Hippocampal formation (tissue), 2 donors: ENCODE measurements at places on chromosomes 13 and 19.
A peak's percentile ranks its signal among the peaks of the same experiment; 100 is the strongest.

DNA sequence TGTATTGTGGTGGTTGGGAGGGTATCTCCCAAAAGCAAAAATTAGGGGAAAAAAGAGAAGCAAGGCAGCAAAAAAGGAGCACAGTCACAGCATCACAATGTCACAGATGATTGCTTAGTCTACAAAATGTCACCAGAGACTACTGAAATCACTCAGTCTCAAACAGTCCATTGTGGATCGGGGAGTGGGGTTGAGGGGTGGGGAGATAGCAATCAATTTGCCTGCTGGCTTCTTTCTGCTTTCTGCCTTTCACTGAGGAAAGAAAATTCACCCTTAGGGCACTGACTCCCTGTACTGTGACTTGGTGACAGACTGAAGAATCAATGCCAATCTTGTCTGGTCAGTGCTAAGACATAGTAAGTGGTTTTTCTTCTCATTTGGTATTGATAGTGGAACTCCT lies 2127.1 kb upstream of the PCDH20 start:
- DNase-seq: no peak

GRCh38 chr19:8455018-8455417 lies 10.2 kb downstream of the HNRNPM start:
- DNase-seq: no peak

- no peak for DNase-seq
Observed at GRCh38 chr13:35599384-35599783, 122.9 kb upstream of the MAB21L1 start.

- DNase-seq: no peak
Observed at GRCh38 chr19:18999016-18999758, 34.1 kb downstream of the SUGP2 start.

DNA sequence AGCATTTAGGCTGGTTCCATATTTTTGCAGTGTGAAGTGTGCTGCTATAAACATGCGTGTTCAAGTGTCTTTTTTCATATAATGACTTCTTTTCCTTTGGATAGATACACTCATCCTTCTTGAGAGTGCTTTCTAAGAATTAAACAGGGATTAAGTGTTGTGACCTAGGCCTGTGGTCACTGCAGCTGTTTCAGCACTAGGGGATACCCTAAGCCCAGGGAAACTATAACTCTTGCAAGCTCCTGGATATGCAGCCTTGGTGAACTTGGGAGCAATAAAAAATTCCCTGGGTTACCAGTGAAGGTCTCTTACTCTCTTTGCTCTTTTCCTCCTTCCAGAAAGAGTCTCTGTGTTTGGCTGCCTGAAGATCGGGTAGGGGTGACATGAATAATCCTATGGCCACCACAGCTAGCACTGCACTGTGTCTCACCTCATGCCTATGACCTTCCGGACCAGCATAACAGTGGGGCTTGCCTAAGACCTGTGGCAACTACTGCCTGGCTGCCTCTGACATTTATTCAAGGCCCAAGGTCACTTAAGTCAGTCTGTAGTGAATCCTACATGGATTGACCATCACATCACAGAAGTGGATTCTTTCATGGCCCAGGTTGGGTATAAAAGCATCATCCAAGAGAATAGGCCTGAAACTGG lies 799.7 kb downstream of the DACH1 start:
- DNase-seq: no peak

DNA sequence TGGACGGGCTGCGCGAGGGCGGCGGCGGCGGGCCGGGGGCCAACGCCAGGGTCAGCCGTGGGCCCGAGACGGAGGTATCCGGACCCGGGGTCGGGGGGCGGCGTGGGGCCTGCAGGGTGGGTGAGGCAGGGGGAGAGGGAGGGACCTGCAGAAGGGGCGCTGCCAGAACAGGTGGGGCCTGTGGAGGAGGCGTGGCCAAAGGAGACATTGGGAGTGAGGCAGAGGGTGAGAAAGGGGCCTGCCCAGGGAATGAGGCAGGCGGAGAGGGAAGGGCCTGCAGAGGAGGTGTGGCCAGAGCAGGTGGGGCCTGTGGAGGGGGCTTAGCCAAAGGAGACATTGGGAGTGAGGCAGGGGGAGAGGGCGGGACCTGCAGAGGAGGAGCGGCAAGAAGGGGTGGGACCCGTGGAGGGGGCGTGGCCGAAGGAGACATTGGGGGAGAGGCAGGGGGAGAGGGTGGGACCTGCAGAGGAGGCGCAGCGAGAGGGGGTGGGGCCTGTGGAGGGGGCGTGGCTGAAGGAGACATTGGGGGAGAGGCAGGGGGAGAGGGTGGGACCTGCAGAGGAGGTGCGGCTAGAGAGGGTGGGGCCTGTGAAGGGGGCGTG lies 4.2 kb downstream of the PRR36 start:
- peak; percentile 19 for DNase-seq

- DNase-seq: no peak
Observed at GRCh38 chr19:16524991-16525734, 17.1 kb downstream of the CHERP start.

GRCh38 chr13:36297366-36298338 lies at the start of gene CCDC169:
Gene CCDC169, minus strand, starts transcription at chr13:36297814. Its CDS starts 95 bp downstream, at chr13:36297719.
- DNase-seq: peak; percentile 52

DNA sequence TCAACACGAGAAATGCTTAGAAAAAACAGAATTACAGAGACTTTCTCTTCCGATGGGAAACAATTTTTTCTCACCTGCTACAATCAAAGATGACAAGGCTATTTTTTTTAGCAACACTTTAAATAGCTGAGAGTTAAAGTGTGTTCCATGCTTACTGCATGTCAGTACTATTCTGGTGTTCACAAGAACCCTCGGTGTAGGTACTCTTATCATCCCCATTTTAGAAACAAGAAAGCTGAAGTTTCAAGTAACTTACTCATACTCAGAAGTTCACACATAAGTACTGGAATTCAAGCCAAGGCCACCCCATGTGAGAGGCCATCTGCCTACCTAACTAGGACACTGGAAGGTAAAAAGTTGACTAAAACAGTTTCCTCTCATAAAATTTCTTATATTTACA lies 9.0 kb upstream of the TNFRSF19 start:
- no peak for DNase-seq

DNA sequence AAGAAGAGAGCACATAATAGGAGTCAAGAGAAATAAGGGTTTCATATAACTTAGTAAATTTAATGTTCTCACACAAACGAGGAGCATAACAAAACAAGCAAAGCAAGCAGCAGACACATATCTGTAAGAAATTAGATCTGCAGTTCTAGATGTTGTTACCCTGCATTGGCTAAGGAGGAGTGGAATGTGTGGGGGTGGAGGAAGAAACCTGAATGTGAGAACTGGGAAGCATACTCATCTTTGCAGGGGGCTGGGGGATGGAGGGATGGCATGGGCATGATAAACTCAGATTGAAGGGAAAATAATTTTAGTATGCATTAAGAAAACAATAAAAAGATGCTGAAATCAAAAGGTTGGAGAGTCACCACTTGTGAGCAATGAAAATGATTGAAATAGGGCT lies 255.0 kb downstream of the LIG4 start:
- no peak for DNase-seq

DNA sequence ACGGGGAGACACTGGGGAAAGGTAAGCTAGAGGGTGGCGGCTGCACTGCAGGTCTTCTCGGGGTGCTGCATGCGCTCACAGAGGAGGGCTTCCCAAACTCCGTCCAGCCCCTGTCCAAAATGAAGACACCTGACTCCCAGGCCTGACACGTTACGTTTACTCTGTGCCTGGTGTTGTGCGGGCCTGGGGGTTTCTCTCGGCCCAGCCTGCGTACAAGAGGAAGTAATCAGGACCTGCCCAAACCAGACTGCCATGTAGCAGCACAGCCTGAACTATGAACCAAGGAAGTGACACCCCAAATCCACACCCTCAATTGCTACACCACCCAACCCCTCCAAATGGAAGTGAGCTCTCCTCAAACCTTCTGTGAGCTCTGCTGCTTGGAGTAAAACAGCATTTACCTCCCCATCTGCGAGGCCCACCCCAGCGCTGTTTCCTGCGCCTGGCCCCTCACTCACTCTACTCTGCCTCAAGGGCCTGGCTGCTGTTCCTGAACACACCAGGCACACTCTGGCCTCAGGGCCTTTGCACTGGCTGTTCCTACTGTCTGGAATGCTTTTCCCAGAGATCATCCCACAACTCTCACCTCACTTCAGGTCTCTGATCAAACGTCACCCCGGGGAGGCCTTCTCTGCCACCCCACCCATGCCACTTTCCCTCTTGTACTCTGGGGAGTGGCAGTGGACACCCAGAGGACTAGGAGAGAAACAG lies 3.0 kb downstream of the HSPBP1 start:
- no peak for DNase-seq

GRCh38 chr19:58379246-58379645 lies 1.6 kb downstream of the ZNF837 start:
- DNase-seq: no peak

DNA sequence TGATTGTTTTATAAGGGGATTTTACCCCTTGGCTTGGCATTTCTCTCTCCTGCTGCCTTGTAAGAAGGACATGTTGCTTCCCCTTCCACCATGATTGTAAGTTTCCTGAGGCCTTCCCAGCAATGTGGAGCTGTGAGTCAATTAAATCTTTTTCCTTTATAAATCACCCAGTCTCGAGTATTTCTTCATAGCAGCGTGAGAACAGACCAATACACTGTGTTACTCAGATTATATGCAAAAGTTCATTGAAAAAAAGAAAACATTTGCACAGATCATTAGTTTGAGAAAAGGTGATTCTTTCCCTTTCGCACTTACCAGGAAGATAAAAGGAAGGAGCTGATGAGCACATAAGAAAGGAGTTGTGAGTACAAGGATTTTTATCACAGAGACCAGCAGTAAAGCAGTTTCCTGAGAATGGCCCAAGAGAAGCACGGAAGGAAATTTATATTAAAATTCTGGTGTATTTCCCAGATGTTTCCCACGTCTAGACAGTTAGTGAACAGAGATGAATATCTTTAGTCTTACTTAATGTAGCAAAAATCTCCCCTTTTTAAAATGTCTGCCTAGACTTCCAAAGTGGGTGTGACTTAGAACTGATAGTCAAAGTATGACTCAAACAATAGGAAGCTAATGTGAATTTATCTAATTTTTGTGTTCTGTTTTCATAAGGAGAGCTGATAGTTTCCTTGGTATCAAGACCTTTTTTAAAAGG lies 431.8 kb upstream of the SGCG start:
- DNase-seq: no peak

GRCh38 chr13:30156826-30157615 lies 150.3 kb downstream of the KATNAL1 start:
- DNase-seq: no peak

DNA sequence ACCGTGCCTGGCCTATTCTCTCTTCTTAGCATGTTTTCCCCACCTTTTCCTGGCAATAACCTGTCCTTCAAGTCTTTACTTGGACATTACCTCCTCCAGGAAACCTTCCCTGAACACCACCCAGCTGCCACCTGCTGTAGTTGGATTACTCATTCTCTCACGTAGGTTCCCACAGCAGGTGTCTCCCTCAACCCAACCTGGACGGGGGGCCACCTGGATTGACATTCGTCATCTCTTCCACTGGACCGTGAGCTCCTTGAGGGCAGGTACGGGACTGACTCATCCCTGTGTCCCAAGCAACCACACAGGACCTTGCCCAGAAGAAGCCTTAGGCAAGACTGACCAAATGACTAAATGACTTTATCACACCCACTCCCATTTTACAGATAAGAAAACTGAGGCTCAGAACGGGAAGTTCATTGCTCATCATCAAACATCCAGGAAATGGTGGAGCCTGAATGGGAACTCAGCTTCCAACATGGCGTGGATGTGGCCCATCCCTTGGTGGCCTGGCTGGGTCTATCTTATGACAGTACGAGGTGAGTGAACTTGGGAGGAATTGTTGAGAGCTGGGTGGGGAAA lies 3.5 kb upstream of the KLK6 start:
- DNase-seq: no peak

DNA sequence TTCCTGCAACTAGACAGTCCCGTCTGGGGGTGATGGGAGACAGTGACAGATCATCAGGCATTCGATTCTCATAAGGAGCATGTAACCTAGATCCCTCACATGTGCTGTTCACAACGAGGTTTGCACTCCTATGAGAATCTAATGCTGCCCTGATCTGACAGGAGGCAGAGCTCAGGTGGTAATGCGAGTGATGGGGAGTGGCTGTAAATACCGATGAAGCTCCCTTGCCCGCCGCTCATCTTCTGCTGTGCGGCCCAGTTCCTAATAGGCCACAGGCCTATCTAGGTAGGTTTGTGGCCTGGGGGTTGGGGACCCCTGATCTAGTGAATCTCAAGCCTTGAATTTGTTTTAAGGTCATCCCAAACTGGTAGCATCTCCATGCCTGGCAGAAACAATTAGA lies 27.3 kb upstream of the FAM124A start:
- no peak for DNase-seq

DNA sequence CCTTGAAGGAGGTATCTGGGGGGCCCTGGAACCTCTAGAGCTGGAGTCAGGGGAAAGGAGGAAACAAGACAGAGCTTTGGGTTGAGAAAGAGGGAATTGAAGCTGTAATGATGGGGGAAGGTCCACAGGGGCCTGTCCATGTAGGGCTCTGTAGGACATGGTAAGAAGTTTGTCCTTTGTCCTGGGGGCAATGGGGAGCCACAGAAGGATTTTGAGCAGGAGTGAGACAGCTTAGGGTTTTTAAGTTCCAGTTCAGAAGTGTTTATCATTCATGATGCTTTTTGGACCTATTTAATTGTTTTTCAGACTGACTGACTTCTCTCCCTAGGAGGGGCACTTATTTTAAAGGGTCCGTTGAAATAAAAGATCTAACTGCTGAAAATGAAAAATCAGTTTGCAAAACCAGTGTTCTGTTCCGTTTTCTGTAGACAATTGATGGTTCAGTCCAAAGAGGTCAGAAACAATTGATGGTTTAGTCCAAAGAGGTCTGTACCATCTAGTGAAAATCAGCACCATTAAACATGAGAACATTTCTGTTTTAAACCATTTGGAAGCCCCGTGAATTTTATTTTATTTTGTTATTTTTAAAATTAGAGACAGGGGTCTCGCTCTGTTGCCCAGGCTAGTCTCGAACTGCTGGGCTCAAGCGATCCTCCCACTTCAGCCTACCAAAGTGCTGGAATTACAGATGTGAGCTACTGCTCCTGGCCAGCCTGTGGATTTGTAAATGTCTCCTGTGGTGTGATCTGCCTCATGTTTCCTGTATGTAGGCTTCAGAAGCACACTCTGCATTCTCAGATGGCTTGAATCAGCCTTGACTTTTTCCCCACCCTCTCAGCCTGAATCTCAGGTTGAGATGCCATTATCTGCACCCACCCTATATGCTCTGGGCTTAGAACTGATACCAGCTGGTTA lies 8.4 kb downstream of the PLD3 start:
- DNase-seq: no peak

DNA sequence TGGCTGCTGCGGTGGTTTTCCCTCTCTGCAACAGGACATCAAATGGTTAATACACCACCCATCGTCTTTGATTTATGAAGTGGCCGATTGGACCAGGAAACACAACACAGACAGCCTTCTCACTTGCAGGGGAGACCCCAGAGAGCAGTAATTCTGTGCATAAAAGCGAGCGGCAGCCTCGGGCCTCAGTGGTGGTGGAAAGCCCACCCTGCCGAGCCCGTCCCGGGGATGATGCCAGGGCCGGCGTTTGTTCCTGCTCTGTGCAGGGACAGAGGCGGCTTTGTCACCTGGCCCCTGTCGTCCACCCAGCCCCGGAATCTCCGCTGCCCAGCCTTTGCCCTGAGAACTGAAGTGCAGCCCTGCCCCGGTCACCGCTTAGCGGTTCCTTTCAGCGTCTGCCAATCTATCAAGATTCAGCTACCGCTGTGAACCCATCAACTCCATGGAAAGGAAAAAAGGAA lies 184.4 kb downstream of the TSHZ3 start:
- DNase-seq: no peak
